ENCODE measurements at places on chromosomes 13 and 19. TPM values are rescaled to one million over a fixed set of nuclear protein-coding genes. Genes with fewer than 3 reads are reported as not detected.

ETV2 gene
- 3.5 TPM for polyA plus RNA-seq

MEGF8 gene
- polyA plus RNA-seq = 8.3 TPM

FAM216B gene
- 2.2 TPM for polyA plus RNA-seq

CLDN10 gene
- polyA plus RNA-seq = 1.5 TPM

DEDD2 gene
- 37.8 TPM for polyA plus RNA-seq

All from hepatocyte (in vitro differentiated cells).